ENCODE measurements at places on chromosomes 1 and 21.

DNA sequence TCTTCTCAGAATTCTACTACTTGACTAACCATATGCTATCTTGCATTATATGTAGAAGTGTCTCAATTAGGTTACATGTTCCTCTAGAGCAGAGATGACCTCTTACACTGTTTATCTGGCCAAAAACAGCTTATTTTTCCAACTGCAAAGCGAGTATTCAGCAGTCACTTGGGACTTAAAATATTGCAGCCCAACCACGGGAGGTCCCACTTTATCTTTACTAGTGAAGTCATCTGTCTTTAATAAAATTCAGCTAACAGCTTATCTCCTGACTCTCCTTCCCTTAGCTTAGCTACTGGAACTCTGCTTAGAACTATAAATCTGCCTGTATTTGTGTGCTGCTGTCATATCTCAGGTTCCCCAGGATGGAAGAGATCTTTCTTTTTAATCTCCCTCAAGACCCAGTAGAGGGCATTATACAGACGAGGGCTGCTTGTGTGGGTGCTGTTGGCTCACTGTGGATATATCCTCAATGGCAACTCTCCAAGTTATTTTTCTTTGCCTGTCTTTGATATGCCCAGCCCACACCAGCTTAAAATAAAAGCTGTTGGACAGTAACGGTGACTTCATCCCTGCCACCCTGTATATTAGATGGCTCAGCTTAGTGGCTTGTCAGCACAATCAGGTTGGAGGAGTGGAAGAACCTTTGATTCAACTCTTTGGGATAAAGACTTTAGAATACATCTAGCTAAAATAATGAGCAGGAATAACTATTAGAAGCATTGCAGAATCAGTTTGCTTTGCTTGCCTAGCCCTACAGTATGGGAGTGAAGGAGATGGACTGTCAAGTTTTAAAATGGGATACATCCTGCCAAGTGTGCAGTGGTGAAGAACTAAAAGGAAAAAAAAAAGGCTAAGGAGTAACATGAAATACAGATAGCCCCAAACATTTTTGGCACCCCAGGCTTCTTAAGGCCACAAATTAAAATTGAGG is 9.6 kb downstream of the ENSA start:
- peak; percentile 27 for DNase-seq

DNA sequence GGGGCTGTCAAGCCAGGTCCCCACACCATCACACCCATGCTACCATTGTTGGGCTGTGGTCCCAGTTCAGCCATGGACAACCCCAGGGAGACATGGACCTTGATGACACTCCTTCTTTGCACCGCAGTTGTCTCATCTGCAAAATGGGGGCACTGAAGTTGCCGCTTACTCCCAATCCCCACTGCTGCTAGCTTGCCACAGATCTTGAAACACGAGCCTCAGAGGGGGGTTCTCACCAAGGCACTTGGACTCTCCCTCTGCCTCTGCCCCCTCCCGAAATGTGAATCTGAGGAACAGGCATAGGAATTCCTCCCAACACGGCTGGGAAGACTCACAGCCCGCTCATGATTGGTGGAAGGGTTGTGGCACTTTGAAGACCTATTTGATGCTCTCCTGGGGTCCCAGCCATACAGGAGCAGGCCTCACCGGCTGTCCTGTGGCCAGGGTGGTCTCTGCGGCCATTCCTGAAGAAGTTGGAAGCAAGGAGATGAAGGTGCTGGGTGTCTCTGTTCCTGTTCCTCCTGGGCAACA is 31.1 kb downstream of the RUNX3 start:
- no peak for DNase-seq

DNA sequence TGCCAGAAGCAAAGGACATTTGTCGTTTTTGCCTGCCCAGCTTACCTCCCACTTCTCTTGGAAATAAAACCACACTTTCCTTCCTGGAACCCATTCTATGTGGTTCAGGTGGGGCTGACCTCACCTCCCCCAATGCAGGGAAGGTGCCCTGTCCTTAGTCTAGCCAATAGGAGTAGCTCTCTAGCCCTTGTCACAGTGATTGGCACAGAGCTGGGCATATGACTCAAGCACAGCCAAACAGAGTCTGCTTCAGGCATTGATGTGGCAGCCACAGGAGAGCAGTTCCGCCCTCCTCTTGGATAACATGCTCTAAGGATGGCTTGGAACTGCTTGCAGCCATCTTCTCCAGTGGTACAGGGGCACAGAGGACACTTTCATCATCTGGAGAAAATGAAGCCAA is 134.0 kb downstream of the LRIG2 start:
- DNase-seq = no peak

- DNase-seq = no peak
Measured at GRCh38 chr21:37921091-37921490, 4.8 kb upstream of the KCNJ6 start.

DNA sequence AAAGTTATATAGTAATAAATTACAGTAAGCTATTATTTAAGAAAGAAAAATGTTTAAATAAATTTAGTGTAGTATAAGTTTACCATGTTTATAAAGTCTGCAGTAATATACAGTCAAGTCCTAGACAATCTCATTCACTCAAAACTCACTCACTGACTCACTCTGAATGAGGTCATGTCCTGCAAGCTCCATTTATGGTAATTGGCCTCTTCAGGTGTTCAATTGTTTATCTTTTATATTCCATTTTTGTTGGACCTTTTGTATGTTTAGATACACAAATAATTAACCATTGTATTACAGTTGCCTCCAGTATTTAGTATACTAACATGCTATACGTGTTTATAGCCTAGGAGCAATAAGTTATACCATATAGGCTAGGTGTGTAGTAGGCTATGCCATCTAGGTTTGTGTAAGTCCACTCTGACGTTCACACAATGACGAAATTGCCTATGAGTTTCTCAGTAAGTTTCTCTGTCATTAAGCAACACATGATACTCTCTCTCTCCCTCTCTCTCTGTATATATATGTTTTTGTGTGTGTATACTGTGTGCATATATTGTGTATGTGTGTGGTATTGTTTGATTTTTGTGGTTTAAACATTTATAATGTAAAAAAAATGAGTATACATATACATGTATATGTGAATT is 161.2 kb downstream of the NCAM2 start:
- no peak for DNase-seq

DNA sequence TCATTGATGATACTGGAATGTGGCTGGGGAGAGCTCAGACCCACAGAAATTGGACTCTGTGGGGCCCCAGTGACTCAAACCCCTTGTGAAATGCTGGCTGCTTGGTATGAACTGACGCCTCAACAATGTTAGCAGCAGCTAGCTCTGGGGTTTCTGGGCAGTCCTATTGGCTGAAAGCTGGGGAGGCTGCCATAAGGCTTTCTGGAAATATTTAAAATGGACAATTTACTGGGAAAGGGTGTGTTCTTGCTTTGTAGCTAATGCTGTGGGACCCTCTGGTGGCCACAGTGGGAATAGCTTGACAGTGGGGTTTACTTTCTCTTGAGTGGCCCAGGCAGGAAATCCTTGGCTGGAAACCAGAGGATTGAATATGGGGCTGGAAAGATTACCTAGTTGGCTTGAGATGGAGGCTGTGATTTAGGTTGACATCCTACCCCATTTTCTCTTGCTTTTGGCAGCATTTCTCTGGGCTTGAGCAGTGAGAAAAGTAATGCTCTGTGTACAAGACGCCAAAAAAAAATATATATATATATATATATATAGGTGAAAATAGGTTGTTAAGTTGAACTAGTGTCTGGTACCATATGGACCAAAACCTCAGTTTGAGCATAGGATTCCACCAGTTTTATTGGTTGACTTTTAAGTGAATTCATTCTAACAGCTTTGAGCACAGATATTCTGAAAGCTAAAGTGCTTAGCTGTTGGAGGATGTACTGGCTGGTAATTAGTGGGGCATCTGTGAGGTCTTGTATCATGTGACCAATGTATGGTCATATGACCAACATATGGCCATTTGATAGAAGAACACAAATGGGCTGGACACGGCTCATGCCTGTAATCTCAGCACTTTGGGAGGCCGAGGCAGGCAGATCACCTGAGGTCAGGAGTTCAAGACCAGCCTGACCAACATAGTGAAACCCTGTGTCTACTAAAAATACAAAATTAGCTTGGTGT is 8.2 kb upstream of the S100A10 start:
- DNase-seq = peak; percentile 93

GRCh38 chr1:40802078-40802741 is 18.6 kb downstream of the KCNQ4 start:
- peak; percentile 90 for DNase-seq

DNA sequence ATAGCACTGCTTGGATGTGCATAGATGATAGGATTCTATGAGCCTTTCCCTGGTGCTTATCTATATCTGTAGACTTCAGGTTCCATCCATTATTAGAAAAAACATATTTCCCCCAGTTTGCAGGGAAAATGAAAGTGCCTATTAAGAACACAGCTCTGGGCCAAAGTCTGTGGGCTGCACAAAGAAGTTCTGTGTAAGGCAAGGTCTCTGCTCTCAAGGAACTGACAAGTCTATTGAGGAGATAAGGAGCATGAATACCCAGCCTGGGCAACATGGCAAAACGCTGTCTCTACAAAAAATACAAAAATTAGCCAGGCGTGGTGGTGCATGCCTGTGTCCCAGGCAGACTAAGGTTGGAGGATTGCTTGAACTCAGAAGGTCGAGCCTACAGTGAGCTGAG is 22.3 kb upstream of the SDE2 start:
- DNase-seq = no peak

- no peak for DNase-seq
Measured at GRCh38 chr1:110173466-110174105, 23.3 kb downstream of the SLC6A17 start.

GRCh38 chr1:24216276-24217074 is 29.4 kb upstream of the IFNLR1 start:
- DNase-seq = no peak

All from femur (tissue), 1 donor.